ENCODE measurements at places on chromosomes 6 and 20. TPM values are rescaled to one million over a fixed set of nuclear protein-coding genes. Genes with fewer than 3 reads are reported as not detected.

GABRR2 gene
- total RNA-seq = 0.73 TPM

NDRG3 gene
- total RNA-seq = 21.0 TPM

FILIP1 gene
- total RNA-seq = 11.3 TPM

RBM24 gene
- 8.9 TPM for total RNA-seq

SEMG1 gene
- total RNA-seq = not detected

SYCP2 gene
- total RNA-seq = 3.2 TPM

SLC52A3 gene
- 19.1 TPM for total RNA-seq

KCNK15 gene
- total RNA-seq = 3.4 TPM

REM1 gene
- 8.6 TPM for total RNA-seq

GGTLC1 gene
- not detected for total RNA-seq

ASIP gene
- total RNA-seq = 0.70 TPM

SYNDIG1 gene
- total RNA-seq = 4.6 TPM

MICB gene
- 2.9 TPM for total RNA-seq

ESF1 gene
- total RNA-seq = 18.9 TPM

PRR18 gene
- total RNA-seq = 0.23 TPM

RIPOR3 gene
- 5.0 TPM for total RNA-seq

TGM2 gene
- 143 TPM for total RNA-seq

KCNK5 gene
- total RNA-seq = 9.8 TPM

DSP gene
- total RNA-seq = 67.6 TPM

EMILIN3 gene
- 2.0 TPM for total RNA-seq

BPIFB4 gene
- total RNA-seq = not detected

OOEP gene
- not detected for total RNA-seq

ZNF341 gene
- total RNA-seq = 4.8 TPM

SNX3 gene
- total RNA-seq = 150 TPM

SAMD10 gene
- total RNA-seq = 17.4 TPM

GTPBP2 gene
- total RNA-seq = 74.1 TPM

SLX4IP gene
- 11.1 TPM for total RNA-seq

SOX4 gene
- total RNA-seq = 30.3 TPM

GPR63 gene
- 1.4 TPM for total RNA-seq

GRIK2 gene
- total RNA-seq = 1.8 TPM

TFAP2A gene
- 45.2 TPM for total RNA-seq

ADAM33 gene
- total RNA-seq = 56.9 TPM

PPT2 gene
- total RNA-seq = 19.0 TPM

SLC17A3 gene
- total RNA-seq = not detected

GUCA1A gene
- total RNA-seq = not detected

CRISP2 gene
- 0.60 TPM for total RNA-seq

FKBP1A gene
- total RNA-seq = 260 TPM

HRH3 gene
- total RNA-seq = 4.2 TPM

SPTLC3 gene
- 26.4 TPM for total RNA-seq

SEL1L2 gene
- 0.52 TPM for total RNA-seq

LAMA5 gene
- total RNA-seq = 433 TPM

CDH26 gene
- total RNA-seq = 31.0 TPM

HFE gene
- total RNA-seq = 14.8 TPM

PPP1R14C gene
- total RNA-seq = 0.52 TPM

PLG gene
- 0.44 TPM for total RNA-seq
